ENCODE measurements at places on chromosomes 3 and 15.

- no peak for DNase-seq
These were observed 48.1 kb downstream of the MAGEF1 start for GRCh38 chr3:184663756-184664155.

DNA sequence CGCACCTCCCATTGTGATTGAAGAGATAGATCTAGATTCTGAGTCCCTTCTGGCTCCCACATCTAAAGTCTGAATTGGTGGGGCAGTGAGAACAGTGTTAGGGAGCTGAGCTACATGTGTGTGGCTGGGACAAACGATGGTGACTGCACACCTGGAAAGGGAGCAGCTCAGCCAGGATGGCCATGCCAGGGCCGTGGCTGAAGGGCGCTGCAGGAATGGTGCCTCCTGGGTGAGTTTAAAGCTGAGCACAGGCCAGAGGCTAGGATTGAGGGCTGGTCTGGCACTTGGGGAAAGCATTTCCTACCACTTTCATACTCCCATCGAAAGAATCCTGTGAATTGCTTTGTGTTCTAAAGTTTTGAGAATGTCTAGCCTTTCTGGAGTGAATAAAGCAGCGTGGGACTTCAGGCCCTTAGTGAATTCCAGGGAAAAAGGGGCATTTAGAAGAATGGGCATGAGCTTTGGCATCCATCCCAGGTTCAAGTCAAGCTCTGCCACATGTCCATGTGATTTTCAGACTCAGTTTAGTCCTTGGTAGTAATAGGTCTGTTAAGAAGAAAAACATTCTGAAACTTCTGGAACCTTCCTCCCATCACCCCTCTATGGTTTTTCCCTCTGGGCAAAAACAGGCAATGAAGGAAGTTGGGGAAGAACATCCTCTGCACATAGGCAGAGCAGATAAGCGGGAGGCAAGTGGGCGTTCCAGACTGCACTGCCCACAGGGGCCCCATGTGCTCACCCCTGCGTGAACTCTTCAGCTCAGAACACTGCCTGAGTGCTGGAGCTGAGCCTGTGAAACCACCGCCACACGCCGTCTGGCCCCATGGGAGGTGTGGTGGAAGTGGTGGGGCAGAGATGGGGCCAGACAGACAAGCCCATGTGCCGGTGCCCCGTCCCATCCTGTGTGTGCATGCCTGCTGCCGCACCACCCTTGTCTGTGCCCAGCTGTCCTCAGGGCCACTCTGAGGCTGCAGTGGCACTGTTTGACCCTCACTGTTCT is 12.9 kb upstream of the CPNE9 start:
- DNase-seq = no peak

- DNase-seq = no peak
These were observed 332.5 kb upstream of the TBL1XR1 start for GRCh38 chr3:177529716-177530335.

- DNase-seq = no peak
These were observed 268.7 kb upstream of the THRB start for GRCh38 chr3:24763393-24763792.

DNA sequence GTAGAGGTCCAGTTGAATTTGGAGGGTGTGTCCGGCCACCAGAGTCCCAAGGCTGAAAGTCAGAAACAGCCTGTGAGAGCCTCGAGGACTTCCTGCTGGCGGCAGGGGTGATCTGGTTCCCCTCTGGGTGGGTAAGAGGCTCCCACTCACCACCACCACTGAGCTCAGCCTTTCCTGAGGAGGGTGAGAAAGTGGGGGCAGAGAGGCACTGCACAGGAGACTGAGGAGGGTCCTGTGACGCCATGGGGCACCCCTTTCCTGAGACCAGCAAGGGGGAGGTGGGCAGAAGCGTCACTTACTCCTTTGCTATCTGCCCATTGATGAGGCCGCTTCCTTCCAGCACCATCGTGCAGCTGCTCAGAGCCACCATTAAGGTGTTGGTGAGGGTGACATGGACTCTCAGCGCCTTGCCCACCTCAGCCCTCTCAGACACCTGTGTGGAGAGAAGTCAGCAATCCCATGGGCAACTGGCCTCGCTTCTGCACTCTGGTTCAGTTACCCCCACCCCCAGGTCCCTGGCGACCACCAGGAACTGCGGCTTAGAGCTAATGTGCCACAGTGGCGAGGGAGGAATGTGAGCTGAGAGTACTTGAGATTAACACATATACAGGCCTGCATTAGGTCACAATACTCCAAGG is 10.0 kb upstream of the TGM5 start:
- DNase-seq = no peak

- no peak for DNase-seq
These were observed 79.7 kb upstream of the CRBN start for GRCh38 chr3:3259181-3259580.

- DNase-seq = no peak
These were observed at the start of gene MLH1 for GRCh38 chr3:36993326-36994283. MLH1 (plus strand) TSS chr3:36993518; CDS start chr3:36993548, 30 bp downstream.

DNA sequence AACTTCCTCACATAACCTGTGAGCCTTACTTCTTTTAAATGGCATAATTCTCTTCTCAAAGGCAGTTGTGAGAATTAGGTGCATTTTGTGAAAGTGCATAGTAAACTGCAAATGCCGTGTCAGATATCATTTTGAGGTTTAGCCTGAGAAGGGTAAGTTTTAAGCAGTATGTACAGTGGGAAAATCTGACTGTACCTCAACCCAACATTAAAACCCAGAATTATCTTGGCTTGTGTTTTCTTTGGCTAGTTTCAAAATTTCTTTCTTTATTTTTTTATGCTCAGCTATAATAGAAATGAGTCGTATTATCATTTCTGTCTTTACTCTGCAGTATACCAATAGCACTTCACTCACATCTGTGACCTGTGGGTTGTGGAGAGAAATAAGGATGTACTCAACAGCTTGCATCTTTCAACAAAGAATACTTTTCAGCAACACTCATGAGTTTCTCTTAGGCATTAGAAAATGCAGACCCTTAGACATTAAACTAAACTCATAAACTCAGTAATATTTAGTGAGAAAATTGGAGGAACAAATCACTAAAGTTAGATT is 65.7 kb downstream of the RASA2 start:
- DNase-seq = no peak

GRCh38 chr3:156742401-156742800 is 68.0 kb downstream of the TIPARP start:
- no peak for DNase-seq

DNA sequence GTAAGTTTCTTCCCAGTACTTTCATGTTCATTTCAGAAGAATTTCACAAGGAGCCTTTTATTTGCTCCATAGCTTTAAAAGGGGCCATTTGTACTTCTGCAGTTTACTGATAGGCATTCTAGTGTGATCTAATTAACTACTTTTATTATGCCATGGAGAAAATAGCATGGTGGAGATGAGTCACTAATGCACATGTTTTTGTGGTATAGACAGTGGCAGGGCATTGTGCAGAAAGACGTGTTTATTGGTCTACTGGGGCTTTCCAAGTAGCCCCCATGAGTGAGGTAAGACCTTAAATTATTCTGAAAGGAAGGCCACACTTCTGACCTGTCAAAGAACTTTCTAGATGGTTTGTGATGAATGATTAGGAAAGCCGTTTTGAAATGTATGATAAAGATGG is 810.0 kb upstream of the NR2F2 start:
- no peak for DNase-seq

DNA sequence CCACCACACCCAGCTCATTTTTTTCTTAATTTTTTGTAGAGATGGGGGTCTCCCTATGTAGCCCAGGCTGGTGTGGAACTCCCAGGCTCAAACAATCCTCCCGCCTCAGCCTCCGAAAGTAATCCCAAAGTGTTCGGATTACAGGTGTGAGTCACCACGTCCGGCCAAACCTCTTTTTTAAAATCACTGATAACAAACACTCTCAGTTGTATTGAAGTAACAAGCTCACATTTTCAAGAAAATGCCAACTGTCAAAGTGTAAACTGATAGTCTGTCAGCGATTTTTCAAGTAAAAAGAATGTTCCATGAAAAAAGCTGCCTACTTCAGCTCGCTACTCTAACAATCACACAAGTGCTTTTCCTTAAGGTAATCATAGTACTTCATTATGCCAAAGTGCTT is 33.4 kb downstream of the UBXN7 start:
- no peak for DNase-seq

- no peak for DNase-seq
These were observed 296.2 kb downstream of the ZBTB20 start for GRCh38 chr3:114850898-114851297.

All from NCI-H524 treated with DMSO at 0.1 percent for 48 hours (cell line).